ENCODE measurements at places on chromosomes 2 and 18. TPM values are rescaled to one million over a fixed set of nuclear protein-coding genes. Genes with fewer than 3 reads are reported as not detected.

GRCh38 chr2:161283926-161284325 is 24.3 kb upstream of the PSMD14 start:
- no peak for DNase-seq

Gene SKA1
- 5.5 TPM for total RNA-seq

GRCh38 chr18:7953095-7953958 is 386.2 kb downstream of the PTPRM start:
- DNase-seq = no peak

GRCh38 chr18:323253-323622 is 55.4 kb upstream of the THOC1 start:
- DNase-seq = no peak

DNA sequence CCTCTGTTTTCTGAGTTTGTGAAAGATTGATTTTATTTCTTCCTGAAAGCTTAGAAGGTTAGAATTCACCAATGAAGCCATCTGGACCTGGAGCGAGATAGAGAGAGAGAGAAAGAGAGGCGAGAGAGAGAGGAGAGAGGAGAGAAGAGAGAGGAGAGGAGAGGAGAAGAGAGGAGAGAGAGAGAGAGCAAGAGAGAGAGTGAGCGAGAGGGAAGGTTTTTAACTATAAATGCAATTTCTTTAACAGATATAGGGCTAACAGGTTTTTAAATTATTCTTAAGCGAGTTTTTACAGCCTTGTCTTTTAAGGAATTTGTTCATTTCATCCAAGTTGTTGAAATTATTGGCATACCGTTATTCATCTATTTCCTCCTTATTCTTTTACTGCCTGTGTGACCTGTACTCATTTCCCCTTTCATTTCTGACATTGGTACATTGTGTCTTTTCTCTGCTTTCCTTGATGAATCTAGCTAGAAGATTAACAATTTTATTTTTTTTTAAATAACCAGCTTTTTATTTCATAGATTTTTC is 56.1 kb downstream of the BABAM2 start:
- no peak for DNase-seq

DNA sequence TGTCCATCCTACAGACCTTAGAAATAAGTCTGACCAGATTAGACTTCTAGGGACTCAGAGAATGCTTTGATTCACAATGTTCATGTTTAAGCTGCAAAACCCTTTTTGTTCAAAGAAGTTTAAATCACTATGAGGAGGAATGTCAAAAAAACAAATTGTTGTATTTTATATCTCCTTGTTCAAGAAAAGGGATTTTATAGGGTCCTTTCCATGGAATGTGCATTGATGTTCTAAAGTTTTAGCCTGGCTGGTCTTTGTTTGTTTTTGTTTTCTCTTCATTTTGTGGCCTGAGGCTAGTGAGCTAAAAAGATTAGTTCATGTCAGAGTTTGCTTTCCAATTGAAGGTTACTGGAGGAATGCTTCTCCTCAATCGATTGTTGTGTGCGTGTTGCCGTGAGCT is 77.2 kb downstream of the MGAT5 start:
- no peak for DNase-seq

GRCh38 chr2:55595536-55595935 is 21.9 kb downstream of the PPP4R3B start:
- no peak for DNase-seq

Gene L3MBTL4
- 13.2 TPM for total RNA-seq

Gene KYNU
- 1.9 TPM for total RNA-seq

Gene TPO
- not detected for total RNA-seq

DNA sequence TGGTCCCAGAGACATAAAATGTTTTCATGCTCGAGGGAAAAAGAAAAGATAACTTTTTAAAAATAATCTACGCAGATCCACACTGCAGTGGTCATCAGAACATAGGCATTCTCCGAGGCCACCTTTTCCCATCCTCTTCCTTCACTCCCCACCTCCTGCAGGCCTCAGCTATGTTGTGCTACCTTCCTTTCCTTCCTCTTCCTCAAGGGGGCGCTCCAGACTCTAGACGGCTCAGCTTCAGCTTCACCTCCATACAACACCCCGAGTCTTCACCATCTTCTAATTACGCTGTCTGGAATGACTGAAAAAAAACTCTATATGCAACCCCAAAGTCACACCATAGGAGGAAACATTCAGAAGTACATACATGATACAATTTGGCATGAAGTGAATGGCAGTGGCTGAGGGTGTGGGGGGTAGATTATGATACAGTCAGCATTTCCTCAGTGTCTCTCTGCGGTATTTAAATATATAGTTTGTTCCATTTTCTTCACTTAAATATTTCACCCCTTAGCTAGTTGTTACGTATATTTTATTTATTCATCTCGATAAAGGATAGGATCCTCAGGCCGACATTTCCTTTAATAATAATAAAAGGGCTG is 583.6 kb downstream of the IRS1 start:
- peak; percentile 24 for DNase-seq

Gene SCG2
- total RNA-seq = not detected

DNA sequence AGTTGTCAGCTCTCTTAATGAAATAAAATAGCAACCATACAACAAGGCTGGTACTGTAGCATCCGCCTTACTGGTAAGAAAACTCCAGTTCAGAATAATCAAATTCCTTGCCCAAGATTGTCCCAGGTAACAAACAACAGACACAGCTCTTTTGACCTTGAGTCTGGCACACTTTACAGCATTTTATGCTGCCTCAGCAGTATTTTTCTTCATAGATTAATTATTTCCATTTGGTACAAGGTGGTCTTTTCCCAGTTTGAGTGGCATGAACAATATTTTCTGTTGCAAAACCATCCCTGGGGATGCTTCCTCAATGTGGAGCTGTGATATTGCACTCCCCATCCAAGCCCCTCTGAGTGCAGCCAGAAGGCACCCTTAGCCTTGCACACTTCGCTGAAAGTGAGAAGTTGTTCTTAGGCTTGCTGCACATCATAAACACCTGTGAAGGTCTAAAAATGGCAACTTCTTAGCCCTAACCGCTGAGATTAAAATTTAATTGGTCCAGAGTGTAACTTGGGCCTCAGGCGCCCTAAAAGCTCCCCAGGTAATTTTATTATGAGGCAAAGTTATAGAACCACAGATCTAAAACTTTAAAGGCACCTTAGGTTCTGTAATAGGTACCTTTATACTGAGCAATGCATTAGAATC is 523.3 kb downstream of the CMPK2 start:
- DNase-seq = no peak

- DNase-seq = peak; percentile 72
These were observed 34.4 kb downstream of the LGALSL start for GRCh38 chr2:64488050-64488974.

- DNase-seq = no peak
These were observed 152.8 kb upstream of the CTAGE1 start for GRCh38 chr18:22570492-22570891.

DNA sequence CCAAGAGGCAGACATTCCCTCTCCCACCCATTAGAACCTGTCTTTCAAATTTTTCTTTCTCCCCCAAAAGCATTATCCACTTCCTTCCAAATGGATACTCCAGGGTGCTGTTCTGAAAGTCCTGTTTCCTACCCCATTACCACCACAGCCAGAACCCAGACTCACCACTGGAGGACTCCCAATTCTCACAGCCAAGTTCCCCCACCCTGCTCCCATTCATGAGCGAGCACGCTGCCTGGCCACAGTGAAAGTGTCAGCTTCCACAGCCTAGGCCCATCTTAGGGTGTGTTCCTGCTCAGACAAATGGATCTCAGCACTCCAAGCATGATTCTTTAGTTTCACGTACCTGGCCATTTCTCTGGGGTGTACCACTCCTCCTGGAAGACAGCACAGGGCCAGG is 3.8 kb upstream of the ANKRD53 start:
- peak; percentile 8 for DNase-seq

DNA sequence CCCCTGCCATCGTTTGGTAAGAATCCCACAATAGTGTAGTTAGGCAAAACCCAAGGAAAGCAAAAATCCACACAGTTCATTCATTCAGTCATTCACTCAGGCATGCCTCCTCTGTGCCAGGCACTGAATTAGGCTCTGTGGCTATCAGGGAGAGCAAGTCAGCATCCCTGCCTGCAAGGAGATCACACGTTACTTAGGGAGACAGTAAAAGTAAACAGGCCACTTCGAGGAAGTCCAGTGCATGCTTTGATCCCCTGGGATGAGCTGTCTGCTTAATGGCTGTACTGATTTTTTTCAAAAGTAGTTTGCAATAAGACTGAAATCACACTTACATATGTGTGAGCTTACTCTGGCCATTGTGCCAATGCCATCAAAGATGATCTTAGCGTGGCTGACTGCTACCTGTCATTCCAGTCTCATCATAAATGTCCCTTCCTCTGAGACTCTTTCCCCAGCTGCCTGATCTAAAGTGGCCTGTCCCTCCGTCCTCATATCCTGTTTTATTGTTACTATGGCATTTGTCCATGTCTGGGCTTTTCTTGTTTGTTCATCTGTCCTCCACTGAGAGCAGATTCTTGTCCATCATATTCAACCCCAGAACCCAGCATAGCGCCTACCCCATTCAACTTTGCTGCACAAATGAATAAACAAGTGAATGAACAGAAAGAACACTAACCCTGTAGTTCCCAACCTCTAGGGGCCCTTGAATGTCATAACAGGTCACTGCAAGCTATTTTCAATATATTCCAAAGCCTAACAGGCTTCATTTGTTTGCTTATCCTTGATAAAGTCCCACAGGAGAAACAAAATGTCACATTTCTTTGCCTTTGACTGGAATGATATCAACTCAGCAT is 84.1 kb downstream of the GALNT14 start:
- DNase-seq = no peak

Gene KIF5C
- 11.0 TPM for total RNA-seq

- DNase-seq = no peak
These were observed 38.6 kb upstream of the SNORC start for GRCh38 chr2:232831496-232831895.

DNA sequence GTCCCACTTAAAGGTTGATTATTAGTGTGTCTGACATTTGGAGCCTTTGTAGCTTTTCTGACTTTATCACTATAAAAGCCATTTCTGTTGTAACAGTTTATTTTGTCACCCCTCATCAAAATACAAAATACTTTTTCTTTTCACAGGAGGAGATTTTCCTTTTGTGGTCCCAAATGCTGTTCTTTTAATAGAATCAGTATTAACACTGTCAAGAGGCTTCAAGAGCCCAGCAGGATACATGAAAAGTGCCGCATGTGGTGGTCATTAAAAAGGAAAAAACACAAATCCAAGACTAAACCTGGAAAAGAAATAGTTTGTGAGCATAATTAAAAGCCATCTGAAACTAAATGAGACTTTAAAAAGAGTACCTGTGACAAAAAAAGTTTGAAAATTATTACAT is 515.7 kb downstream of the DCDC2C start:
- no peak for DNase-seq

Data from uterus (tissue), 4 donors.